GDM1 (cell line): ENCODE measurements at places on chromosomes 16 and 17.
A peak's percentile ranks its signal among the peaks of the same experiment; 100 is the strongest.

- DNase-seq = no peak
Measured at GRCh38 chr16:8569650-8570346, 20.5 kb downstream of the TMEM114 start.

DNA sequence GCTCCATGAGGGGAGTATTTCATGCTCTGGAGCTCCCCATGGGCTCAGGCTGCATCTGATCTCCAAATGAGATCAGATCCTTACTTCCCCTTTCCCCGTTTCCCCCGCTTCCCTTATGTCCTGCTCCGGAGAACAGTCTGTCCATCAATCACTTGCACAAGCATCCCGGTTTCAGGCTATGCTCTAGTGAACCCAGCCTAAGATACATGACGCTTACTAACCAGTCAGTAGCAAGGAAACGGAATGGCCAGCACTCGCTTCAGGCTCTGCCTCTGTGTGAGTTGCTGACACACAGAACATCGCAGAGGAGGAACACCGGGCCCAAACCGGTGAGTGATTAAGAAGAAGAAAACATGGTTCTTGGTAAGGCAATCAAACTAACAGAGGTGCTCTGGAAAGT, 9.4 kb upstream of the ATP5MC1 start:
- DNase-seq = no peak

- DNase-seq = no peak
Measured at GRCh38 chr17:28043296-28043695, 819 bp downstream of the NLK start.

GRCh38 chr17:5438716-5439445, at the start of gene C1QBP:
Gene C1QBP (minus strand): TSS chr17:5439155. CDS start chr17:5439073, 82 bp downstream.
- DNase-seq = peak; percentile 89

DNA sequence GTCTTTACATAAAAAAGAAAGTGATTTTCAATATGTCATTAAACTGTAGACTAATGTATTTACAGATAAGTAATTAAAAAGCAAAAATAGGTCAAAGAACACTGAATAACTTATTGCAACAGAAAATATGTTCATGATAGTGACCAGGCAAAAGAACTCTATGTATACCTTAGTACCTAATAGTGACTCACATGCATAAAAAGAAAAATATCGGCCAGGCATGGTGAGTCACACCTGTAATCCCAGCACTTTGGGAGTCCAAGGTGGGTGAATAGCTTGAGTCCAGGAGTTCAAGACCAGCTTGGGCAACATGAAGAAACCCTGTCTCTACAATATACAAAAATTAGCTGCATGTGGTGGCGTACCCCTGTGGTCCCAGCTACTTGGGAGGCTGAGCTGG, 33.0 kb upstream of the TOM1L1 start:
- no peak for DNase-seq

DNA sequence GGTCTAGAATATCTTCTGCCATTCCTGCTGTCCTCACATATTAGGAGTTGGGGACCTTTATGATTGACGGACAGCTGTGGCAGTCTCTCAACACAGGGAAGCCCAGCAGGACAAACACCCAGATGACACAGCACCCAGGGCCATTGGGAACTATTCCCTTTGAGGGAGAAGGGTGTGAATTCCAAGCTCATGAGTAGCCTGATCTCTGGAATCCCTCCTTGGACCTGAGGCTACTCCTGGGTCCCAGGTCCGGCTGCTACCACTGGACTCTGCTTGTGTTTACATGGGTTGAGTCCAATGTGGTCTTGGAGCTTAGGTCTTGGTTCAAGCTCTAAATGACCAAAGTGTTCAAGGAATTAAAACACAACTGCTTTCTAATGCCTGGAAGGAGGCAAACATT, 78.9 kb downstream of the SLC6A2 start:
- no peak for DNase-seq

DNA sequence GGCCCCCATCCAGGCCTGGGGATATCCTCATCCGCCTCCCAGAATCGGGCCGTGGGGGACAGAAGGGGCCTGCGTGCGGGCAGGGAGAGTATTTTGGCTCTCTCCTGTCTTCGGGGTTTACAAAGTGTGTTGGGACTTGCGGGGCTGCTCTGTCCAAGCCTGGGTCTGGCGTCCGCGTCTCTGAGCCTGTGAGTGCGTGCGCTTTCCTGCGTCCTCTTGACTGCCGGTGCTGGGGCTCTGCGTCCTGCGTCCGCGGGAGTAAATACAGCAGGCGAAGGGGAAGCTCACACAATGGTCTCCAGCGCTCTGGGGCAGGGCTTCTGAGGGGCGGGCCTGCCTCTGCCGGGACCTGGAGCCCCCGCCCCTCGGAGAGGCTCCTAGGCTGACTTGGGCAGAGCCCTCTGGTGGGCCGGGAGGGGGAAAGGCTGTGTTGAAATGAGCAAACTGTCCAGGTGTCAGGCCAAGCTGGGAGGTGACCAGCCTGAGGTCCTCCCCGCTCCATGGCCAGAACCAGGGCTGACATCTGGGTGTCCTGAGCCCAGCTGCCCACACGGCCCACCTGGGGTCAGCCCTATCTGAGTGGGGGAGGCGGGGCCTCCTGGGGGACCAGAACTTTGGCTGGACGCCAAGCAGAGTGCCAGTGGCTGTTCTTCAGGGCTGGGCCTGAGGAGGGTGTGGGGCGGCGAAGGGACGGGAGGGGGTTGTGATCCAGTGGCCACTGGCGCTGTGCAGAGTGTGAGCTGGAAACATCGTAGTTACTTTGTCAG, 233.6 kb downstream of the SEC14L1 start:
- DNase-seq = peak; percentile 52

DNA sequence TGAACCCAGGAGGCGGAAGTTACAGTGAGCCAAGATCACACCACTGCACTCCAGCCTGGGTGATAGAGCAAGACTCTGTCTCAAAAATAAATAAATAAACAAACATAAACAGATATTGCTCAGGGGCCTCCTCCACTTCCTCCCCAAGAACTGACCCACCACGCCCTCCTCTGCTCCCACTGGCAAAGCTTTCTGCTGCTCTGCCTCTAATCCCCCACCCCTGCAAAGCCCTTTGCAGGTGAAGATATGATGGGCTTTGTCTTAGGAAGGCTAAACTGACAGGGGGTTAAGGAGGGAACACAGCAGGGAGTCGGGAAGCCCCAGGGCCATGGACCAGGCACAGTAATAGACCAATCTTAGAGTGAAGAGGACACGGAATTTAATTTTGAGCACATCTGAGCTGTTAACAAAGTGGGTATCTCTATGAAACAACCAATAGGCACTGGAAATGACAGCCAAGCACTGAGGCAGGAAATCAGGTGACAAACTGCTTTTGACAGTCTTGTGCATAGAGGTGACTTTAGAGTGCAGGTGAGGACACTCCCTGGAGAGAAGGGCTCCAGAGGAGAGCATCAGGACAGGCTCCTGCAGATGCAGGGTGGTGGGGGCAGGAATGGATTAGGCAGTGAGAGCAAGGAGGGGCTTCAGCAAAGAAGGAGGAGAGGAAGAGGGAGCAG, 6.4 kb upstream of the CD300LD start:
- DNase-seq = no peak

DNA sequence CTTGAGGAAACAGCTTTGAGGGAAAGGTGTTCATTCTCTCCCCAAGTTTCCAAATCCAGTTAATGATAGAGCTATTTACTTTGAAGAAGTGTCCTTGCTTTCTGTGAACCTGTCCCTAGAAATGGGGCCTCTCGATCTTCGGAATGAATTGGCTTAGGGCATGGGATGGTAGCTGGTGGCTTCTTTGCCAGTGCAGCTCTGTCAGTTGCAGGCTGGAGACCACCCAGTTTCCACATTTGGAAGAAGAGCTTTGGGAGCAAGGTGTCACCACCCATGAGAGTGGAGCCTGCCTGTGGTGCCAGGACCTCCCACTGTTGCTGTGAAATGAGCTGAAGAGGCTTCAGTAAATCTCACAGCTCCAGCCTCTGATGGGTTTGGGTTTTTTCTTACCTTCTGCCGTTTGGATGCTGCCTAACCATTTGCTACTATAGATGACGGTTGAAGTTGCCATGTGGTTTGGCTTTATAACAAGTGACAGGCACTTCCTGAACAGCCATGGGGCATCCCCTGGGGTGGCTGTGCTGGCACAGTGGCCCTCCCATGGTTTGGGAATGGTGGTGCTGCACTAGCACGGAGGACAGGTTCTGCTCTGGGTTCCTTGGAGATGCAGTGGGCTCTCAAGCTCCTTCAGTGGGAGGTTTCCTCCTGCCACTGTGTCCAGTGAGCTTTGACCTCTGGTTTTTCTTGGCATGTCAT, 19.5 kb upstream of the SLC5A10 start:
- no peak for DNase-seq

DNA sequence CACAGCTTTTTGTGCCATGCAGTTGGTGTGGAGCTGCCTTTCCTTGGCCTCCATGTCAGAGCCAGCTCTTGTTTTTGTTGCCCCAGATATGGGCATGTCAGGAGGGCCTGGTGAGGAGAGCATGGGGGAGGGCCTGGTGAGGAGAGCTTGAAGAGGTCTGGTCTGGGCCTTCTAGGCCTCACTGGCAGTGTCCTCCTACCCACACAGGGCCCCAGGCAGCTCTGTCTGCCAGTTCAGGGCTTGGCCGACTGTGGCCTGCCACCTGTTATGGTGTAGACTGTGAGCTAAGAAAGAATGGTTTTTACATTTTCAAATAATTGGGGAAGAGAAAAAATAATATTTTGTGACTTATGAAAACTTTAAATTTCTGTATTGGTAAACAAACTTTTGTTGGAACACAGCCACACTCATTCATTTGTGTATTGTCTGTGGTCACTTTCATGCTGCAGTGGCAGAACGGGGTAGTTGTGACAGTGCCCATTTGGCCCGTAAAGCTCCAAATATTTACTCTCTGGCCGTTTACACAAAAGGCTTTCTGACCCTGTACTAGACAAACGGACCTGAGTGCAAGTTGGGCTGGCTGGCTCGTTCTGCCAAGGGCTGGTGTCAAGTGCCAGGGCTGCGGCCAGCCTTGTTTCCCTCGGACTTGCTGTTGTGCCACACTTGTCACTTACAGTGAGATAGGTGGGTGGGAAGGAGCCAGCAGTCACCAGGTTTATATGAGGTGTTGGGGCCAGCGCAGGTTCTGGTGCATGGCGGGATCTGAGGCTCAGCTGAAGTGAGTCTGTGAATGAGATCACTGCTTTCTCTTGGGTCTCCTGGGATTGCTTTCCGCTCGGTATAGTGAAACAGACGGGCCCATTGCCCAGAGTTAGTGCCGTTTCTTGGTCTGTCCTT, 18.2 kb downstream of the PGS1 start:
- DNase-seq = no peak

DNA sequence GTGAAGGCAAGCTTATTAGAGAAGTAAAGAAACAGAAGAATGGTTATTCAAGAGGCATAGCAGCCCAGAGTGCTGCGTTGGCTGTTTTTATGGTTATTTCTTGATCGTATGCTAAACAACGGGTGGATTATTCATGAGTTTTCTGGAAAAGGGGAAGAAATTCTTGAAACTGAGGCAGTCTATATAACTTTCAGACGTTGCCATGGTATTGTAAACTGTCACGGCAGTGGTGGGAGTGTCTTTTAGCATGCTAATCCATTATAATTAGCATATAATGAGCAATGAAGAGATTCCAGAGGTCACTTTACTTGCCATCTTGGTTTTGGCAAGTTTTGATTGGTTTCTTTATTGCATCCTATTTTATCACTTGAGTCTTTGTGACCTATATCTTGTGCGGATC, 17.4 kb upstream of the MILR1 start:
- DNase-seq = no peak

DNA sequence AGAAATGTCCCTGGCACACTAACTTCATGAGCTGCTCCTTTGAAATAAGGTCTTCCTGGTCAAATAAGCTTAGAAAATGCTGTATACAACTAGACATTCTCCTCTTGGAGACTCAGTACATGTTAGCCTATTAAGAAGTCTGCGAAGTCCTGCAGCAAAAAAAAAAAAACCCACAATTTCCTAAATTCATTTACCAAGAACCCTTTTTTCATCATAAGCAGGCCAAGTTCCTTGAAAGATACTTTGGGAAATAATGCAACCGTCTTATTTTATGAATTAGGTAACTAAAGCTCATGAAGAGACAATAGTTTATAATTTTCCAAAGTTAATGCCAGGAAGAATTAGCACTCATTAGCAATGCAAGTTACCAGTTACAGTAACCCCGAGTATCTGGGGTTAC, 49.0 kb upstream of the HAS3 start:
- no peak for DNase-seq

GRCh38 chr16:50285406-50286003, 19.2 kb downstream of the ADCY7 start:
- DNase-seq = no peak

DNA sequence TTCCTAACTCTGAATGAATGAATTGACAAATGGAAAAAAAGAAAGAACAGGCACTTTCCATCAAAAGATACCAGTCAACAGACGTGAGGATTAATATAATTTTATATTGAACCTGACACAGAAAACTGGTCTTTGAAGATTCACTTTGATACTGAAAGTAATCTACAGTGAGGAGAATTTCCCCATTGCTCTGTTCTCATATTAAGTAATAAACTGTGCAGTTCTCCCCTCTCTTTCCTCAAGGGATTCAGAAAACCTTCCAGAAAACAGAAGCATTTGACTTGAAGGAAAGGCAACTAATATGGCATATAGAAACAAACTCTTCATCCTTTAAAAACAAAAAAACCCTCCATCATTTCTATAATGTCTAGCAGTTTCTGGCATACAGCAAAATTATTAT, 2.2 kb downstream of the TEX2 start:
- no peak for DNase-seq

DNA sequence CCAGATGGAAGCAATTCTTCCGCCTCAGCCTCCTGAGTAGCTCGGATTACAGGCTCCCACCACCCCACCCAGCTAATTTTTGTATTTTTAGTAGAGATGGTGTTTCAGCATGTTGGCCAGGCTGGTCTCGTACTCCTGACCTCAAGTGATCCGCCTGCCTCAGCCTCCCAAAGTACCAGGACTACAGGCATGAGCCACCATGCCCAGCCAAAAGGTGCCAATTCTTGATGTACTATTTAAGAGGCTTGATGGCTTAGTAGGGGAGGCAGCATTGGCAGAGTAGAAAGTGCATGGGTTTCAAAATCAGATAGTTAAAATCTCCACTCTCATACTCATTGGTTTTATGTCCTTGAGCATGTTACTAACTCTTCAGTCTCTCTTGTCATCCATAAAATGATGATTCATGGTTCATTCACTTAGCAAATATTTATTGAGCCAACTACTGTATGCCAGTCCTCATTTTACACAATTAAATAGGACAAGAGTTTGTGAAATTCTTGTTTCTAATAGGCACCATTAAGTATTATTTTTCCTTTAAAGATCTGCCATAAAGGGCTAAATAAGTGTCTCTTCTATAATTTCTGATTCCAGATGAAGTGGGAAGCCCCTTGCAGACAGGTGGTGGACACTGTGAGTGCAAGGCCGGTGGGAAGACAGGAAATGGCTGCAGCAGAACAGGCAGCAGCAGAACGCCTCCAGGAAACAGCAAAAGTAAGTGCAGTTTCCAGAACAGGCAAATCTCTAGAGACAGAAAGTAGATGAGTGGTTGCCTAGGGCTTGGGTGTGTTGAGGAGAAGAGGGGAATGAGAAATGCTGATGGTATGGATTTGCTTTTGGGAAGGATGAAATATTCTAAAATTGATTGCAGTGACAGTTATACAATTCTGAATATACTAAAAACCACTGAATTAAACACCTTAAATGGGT, 8.2 kb upstream of the RPL27 start:
- DNase-seq = no peak
